ENCODE measurements at places on chromosomes 7 and 10.

- no peak for DNase-seq
Measured at GRCh38 chr10:71638064-71638821, 81.3 kb downstream of the C10orf105 start.

DNA sequence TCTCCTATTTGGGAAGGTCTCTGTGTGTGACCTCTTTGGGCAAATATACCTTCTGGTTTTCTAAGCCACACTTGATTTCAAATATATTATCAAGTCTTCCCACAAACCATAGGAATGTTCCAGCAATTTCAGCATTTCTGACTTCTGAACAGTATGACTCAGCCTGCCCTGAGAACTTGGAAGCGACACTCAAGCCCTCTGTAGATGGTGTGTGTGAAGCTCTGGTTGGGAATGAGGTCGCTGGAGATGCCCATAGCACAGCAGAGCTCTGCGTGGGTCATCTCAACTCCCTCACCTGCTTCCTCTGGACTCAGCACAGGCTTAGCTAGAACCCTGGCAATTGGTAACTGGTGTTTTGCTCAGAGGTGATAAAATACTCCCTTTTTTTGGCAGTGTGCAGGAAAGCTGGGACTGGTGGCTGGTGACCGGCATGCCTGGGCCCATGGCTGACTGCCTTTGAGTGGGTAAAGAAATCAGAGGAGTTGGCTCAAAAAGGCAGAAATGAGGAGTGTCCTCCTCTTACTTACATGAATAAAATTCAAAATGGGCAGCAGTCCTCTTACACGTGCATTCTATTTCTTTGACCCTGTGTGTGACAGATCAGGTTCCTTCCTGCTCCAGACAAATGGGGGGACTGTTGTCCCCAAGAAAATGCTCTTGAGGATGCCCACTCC is 87.5 kb upstream of the NRP1 start:
- DNase-seq, result no peak

DNA sequence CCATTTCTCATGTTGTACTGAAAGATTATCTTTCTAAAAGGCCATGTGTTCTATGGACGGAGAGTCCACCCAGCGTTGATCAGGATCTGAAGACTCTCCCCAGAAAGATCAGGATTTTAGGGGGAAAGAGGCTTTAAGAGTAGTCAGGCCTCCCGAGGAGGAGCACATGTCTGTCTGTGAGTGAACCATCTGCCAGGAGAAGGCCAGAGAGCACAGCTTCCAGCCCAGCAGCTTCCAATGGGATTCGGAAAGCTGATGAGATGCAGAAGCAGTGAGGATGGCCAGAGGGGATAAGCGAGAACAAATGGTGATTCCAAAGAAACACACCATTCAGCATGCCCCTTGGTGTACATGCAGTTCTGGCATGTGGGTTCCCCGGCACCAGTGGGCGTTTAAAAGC is 88.5 kb upstream of the TCERG1L start:
- no peak for DNase-seq

DNA sequence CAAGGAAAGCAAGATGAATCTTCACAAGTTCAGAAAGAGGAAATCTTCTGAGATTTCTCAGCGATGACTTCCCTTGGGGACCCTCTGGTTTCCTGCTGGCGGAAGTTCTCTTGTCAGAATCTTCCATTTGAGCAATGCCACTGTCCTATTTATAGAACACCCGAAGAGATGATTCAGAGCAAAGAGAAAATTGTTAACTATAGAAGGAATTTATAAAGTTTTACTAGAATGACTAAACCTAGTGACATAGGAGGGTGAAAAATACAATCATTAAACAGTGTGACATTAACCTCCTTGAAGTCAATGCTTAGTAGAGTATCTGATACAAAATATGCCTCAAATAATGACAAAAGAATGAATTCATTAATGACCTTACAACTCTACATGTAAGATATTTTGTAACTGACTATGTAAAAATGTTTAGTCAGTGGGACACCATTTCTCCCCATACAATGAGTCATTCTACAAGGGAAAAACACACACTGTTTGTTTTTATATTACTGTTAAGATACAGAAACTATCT is 206.5 kb upstream of the CNTNAP2 start:
- no peak for DNase-seq

DNA sequence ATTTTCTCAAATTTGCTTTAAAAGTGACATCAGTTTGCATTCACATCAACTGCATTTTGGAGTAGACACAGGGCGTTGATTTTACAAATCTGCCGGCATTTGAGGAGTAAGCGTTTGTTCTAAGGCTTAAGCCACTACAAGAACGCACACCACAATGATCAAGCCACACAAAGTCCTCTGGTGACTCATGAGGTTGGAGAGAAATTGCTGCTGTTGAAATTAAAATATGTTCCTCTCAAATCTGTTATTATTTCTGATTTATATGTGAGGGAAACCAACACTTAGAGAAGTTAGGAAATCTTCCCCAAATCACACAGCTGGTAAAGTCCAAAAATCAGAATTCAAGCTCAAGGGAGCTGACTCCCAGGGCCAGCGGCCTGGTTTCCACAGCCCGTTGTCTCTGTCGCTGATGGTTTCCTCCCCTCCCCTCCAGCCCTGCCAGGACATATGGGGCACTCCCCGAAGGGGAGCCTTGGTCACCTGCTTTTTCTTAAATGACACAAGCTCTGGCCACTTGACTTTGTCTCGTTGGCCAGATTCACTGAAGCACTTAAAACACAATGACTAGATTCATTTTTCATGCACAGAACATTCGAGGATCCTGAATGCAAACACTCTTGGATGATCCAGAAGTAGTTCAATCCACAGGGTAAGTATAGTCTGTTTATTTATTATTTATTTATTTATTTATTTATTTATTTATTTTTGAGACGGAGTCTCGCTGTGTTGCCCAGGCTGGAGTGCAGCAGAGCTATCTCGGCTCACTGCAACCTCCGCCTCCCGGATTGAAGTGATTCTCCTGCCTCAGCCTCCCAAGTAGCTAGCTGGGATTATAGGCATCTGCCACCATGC is 29.2 kb upstream of the KLF6 start:
- DNase-seq, result no peak

DNA sequence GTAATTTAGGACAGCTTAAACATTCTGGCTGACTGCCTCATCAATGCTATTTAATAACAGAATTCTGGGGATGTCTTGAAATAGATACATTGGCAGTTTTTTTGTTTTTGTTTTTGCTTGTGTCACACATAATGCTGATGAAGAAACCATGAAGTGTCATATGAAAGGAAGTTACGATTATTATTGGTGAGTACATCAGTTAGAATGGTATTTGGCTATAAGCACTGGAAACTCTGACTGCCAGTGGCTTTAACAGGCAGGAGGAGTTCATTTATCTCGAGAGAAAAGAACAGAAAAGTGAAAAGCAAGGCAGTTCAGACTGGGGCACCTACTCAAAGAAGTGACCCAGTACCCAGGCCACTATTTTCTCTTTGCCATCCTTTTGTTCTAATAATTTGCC is 18.1 kb downstream of the LSM8 start:
- no peak for DNase-seq

- no peak for DNase-seq
Measured at GRCh38 chr10:89580243-89580642, 44.8 kb upstream of the SLC16A12 start.

GRCh38 chr10:67612577-67613537 is 83.1 kb downstream of the CTNNA3 start:
- DNase-seq, result peak; percentile 10

DNA sequence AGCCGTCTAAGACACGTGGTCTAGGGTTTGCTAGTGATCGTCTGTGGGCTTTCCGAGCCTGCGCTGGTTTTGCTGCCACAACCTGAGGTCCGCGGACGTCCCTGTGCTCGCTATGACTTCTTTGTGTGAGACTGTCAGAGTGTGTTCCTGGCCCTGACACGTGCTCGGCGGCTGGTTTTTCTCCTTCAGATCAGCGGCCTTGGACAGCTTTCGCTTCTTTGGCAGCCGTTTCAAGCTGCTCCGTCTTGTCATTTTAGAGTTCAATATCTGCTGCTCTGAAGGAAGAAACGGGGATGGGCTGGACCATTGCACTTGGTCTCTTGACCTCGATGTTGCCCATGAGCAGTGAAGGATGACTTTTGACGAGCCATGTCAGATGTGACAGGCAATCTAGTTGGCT is 147.3 kb downstream of the MGMT start:
- DNase-seq, result no peak

DNA sequence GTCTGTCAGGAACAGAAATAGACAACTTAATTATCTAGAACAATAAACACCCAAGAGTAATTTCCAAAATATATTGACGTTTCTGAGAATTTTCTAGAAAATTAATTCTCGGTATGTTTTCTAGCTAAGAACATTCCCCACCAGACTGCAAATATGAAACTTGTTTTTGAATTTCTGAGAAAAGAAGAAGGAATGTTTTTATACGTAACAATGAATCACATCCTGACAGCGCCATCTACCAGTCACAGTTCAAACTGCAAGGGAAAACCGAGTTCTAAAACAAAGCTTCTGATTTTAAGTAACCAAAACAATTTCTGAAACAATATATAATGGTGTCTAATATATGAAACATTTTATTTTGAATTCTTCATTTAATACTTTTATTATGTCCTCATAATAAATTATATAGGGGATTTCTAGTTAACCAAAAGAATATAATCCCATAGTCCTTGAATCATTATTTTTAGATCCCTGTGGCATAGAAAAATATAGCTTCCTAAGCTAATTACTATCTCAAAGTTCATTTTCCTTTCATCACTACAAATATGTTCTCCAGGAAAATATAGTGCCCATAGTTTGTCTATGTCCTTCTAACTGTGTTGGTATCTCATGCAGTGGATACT is 34.5 kb upstream of the MEOX2 start:
- DNase-seq, result no peak

DNA sequence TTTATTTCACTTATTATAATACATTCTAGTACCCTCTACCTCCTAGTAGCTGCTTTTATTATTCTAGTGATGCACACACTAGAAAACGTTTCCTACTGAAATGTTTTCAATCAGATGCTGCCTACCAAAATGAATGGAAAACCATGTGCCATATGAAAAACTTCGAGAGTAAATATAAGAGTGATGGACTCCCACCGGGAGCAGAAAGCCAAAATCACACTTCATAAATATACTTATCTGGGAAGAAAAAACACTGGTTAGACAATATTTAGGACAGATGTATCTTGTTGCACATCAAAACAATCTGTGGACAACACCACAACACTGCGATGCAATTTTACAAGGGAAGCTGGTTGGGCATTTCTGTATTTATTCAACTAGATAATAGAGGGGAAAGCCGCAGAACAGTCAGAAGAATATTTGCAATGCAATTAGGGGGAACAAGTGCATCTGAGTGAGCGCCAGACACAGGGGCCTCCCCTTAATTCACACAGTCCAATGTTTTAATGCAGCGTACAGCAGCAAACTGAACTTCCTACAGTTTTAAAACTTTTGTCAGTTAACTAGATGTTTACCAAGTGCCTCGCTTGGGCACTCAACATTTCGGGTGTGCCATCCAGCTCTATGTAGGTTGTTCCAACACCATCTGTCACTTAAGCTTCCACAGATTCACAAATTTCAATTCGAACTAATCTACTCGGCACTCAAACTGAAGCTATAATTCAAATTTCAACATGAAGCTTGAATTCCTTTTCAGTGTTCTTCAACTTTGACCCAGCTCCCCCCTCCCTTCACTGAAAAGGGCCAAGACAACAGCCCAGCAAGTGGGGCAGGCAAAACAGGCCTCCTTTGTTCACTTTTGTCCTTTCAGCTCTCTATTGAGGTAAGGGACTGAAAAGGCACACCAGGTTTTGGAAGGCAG is 7.4 kb downstream of the NRCAM start:
- no peak for DNase-seq

GRCh38 chr10:99975106-99975829 is 34.5 kb downstream of the DNMBP start:
- DNase-seq, result no peak

- no peak for DNase-seq
Measured at GRCh38 chr10:35079265-35079664, 10.9 kb downstream of the CUL2 start.

GRCh38 chr10:106198275-106198674 is 966.2 kb downstream of the SORCS1 start:
- no peak for DNase-seq

Data from stimulated activated CD8-positive, alpha-beta memory T cell treated with anti-CD3 and anti-CD28 coated beads, Interleukin-7, amount 100 ng/mL, for 24 hours (primary cell).